ENCODE measurements at places on chromosomes 5 and 9.

GRCh38 chr5:177966839-177967166 is 29.2 kb downstream of the PROP1 start:
- no peak for DNase-seq

DNA sequence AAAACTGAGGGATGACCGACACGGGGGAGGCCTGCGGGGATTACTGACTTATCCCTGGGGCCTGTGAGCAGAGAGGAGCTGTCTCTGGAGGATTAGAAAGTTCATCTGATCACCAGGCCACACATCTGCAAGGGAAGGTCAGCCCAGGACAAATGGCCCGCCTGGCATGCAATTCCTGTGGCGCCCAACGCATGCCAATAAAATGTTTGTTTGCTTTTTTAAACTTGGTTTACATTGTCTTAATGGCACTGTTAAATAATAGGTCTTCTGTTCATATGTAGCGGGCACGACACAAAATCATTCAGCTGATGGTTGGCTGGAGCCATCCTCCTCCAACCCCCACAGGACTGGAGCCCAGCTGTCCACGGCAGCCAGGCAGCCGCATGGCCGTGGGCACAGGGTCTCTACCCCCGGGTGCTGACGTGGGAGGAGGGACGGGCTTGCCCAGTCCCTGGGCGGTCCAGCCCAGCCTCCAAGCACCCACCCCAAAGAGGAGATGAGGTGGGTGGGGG is 41.0 kb upstream of the SLC12A7 start:
- DNase-seq = no peak

DNA sequence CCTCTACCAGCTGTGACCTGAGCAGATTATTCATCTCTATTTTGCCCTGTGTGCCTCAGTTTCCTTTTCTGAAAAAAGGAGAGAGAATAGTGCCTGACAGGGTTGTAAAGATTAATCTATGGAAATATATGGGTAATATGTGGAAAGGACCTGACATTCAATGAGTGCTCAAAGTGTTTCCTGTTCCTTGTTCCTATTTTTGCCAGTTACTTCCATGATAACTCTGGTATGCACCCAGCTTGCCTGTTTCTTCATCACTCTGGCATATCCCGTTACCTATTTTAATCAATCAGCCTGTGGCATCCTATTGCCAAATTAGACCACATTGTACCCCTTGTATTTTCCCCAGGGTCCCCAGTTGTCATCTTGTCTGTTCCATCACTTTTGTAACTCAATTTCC is 3.6 kb upstream of the ARAP3 start:
- DNase-seq = no peak

DNA sequence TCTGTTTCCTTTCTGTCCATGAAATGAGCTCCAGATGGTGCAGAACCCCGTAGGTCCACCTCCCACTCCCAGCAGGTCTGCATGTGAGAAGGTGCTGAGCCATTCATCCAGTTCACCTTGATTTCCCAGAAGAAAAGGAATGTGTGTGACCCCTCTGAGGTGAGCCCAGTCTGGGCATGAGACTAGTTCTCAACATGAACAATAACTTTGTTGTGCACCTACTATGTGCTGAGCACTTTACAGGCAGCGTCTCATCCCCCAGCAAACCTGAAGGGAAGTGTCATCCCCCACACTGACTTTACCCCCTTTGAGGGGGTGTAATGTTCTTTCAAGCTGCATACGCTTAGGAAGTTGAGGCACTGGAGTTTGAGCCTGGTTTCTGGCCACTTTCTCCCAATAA is 61.4 kb downstream of the SMIM23 start:
- no peak for DNase-seq

GRCh38 chr5:107268241-107268640 is 402.5 kb downstream of the EFNA5 start:
- no peak for DNase-seq

DNA sequence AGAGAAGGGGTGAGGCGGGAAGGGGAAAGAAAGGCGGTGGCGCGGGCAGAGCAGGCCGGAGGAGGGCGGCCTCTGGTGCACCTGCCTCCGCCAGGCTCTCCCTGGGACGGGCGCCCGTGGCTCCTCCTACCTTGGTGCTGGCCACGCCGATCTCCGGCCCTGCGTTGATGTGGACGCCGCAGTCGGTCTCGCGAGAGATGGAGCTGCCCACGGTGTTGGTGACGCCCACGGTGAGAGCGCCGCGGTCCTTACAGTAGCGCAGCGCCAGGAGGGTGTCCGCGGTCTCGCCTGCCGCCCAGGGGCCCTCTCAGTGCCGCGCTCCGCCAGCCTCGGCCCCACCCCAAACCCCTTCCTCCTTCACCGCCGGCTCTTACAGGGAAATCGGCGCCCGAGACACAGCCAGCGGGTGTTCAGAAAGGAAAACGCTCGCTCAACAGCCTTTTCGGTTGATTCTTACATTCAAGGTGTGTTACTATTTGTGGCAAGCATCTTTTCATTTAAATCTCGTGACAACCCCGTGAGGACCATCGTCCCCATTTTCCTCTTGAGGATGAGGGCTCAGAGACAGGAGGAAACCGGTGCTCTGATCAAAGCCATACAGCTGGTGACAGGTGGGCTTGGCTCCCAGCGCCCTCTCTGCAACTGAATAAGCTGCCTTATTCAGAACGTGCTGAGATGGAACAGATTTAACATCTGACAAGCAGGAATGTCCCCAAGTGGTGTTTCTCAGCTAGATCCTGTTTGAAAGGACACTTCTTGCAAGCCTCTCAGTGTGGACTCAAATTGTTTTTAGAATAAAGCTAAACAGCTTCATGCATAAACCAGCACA is 22.0 kb upstream of the MAPK9 start:
- DNase-seq = no peak

- DNase-seq = peak; percentile 92
Observed at GRCh38 chr5:96434201-96434645, 1.2 kb upstream of the PCSK1 start.

- DNase-seq = no peak
Observed at GRCh38 chr9:94881940-94882339, 155.4 kb downstream of the AOPEP start.

- DNase-seq = no peak
Observed at GRCh38 chr9:135455401-135456030, 24.1 kb upstream of the PPP1R26 start.

Data from nephron progenitor cell (in vitro differentiated cells).